Large intestine (tissue), 12 donors: ENCODE measurements at places on chromosomes 1 and 21. TPM values are rescaled to one million over a fixed set of nuclear protein-coding genes. Genes with fewer than 3 reads are reported as not detected.

- H3K4me3 ChIP-seq, result no peak overlapping the region
- H3K4me1 ChIP-seq, result peaks cover 23% of the 10 kb centered on the region
Measured at GRCh38 chr1:31952825-31953220, 14.7 kb upstream of the PTP4A2 start.

GRCh38 chr1:154186177-154186576 is 5.7 kb downstream of the TPM3 start:
- H3K27ac ChIP-seq, result no peak overlapping the region
- no peaks in the 10 kb centered on the region for H3K36me3 ChIP-seq

GRCh38 chr21:43984905-43985689 is 27.0 kb upstream of the TRAPPC10 start:
- no peak overlapping the region for H3K4me3 ChIP-seq
- H3K27me3 ChIP-seq, result peaks cover 12% of the 10 kb centered on the region
- no peak for DNase-seq

DNA sequence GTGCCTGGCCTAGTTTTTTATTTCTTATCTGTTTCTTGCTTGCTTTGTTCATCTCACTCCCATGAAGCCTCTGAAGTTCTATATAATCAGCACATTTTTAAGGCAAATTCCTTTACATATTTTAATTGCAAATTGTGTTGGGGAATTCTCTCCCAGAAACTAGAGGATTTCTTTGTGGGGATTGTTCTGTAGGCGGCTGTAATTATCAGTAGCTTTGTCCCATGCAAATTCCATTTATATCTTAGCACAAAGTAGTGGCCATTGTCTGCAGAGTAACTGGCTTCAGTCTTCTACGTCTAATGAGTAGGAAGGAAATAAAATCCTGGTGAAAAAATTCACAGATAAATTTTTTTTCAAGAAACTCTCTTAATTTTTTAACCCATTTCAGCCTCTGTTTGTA is 35.7 kb downstream of the CLEC20A start:
- H3K27me3 ChIP-seq, result no peaks in the 10 kb centered on the region
- no peak for DNase-seq
- no peaks in the 10 kb centered on the region for H3K4me1 ChIP-seq
- no peak overlapping the region for H3K4me3 ChIP-seq
- peaks cover 29% of the 10 kb centered on the region for H3K36me3 ChIP-seq
- H3K27ac ChIP-seq, result no peak overlapping the region

- H3K27me3 ChIP-seq, result no peaks in the 10 kb centered on the region
- H3K4me3 ChIP-seq, result no peak overlapping the region
- H3K27ac ChIP-seq, result no peak overlapping the region
- no peak for DNase-seq
- no peaks in the 10 kb centered on the region for H3K4me1 ChIP-seq
- H3K36me3 ChIP-seq, result peaks cover 66% of the 10 kb centered on the region
Measured at GRCh38 chr1:247303216-247303615, 28.5 kb downstream of the ZNF496 start.

The GLIS1 gene
- 0.58 TPM for polyA plus RNA-seq

- peak overlapping the region; percentile 76 for H3K27ac ChIP-seq
- H3K27me3 ChIP-seq, result no peaks in the 10 kb centered on the region
- peak; percentile 44 for DNase-seq
- H3K4me3 ChIP-seq, result no peak overlapping the region
- H3K4me1 ChIP-seq, result peaks cover 18% of the 10 kb centered on the region
Measured at GRCh38 chr1:54857141-54857540, 29.9 kb downstream of the DHCR24 start.

DNA sequence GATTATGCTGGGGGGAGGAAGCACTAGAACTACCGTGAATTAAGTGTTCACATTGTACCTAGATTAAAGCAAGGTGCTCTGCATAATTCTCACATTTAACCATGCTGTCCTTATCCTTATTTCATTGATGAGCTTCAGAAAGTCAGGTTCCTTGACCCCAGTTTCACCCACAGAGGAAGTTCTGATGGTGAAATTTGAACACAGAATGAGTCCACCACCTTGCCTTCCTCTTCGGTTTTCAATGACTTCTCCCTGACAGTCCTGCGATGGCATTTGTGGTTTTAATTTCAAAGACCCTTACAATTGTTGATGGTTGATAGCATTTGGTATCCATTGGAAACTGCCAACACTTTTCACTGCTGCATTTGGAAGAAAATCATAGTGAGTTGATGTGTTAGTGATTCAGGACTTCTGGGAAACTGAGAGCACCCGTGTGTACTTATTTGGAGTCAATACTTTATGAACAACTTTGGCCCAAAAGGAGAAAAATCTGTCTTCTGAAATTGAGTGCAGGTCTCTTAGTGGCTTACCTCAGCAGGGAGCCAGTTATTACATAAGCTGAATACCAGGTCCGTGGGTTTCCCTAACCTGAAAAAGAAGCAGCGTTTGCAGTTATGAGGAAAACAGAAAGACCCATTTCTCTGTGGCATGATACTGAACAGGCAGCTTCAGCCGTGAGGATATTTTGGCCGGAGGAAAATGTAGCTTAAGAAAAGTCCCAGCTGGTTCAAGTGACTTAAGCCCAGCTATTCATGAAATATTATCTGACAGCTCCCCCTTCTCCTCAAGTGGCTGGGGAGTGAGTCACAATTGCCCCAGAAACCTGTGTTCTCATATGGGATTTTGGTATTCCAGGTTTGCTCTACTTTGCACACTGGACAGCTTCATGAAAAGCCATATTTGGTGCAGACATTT is 47.5 kb downstream of the ROR1 start:
- no peak overlapping the region for H3K27ac ChIP-seq
- DNase-seq, result no peak
- no peak overlapping the region for H3K4me3 ChIP-seq

- peak; percentile 3 for DNase-seq
- H3K4me1 ChIP-seq, result no peaks in the 10 kb centered on the region
- no peak overlapping the region for H3K27ac ChIP-seq
- H3K4me3 ChIP-seq, result no peak overlapping the region
- H3K36me3 ChIP-seq, result no peaks in the 10 kb centered on the region
Measured at GRCh38 chr1:18234790-18235242, 127.2 kb downstream of the IGSF21 start.

The VHLL gene
- polyA plus RNA-seq, result not detected

The OXCT2 gene
- 2.4 TPM for polyA plus RNA-seq

The PPT1 gene
- polyA plus RNA-seq, result 66.3 TPM

The CCDC18 gene
- polyA plus RNA-seq, result 6.4 TPM

GRCh38 chr21:21973806-21974205 is 975.6 kb downstream of the NCAM2 start:
- no peak for DNase-seq
- H3K27ac ChIP-seq, result no peak overlapping the region
- H3K4me1 ChIP-seq, result no peaks in the 10 kb centered on the region
- H3K27me3 ChIP-seq, result no peaks in the 10 kb centered on the region

GRCh38 chr1:197356723-197357533 is 88.9 kb downstream of the CRB1 start:
- H3K36me3 ChIP-seq, result no peaks in the 10 kb centered on the region
- no peak overlapping the region for H3K4me3 ChIP-seq
- no peaks in the 10 kb centered on the region for H3K27me3 ChIP-seq

- no peaks in the 10 kb centered on the region for H3K27me3 ChIP-seq
- no peaks in the 10 kb centered on the region for H3K4me1 ChIP-seq
- H3K4me3 ChIP-seq, result no peak overlapping the region
- no peak overlapping the region for H3K27ac ChIP-seq
- no peaks in the 10 kb centered on the region for H3K36me3 ChIP-seq
Measured at GRCh38 chr21:29449306-29449950, 150.7 kb downstream of the BACH1 start.

DNA sequence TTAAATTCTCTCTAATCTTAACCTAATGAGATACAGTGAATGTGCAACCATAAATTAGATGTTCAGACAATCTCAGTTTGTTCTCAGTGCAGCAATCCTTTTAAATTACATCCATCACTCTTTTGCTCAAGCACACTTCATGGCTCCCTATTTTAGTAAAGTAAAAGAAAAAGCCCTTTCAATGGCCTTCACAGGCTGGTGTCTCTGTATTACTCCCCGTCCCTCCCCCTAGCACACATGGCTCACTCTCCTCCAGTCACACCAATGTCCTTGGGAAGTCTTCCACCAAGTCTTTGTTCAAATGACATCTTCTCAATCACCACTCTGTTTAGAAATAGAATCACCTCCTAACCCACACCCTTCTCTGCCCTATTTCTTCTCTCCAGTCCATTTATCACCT is 60.3 kb upstream of the RGS7 start:
- no peak for DNase-seq
- no peak overlapping the region for H3K27ac ChIP-seq
- no peak overlapping the region for H3K4me3 ChIP-seq

- peak overlapping the region; percentile 31 for H3K27ac ChIP-seq
- H3K27me3 ChIP-seq, result no peaks in the 10 kb centered on the region
- peaks cover 12% of the 10 kb centered on the region for H3K36me3 ChIP-seq
- H3K4me1 ChIP-seq, result peaks cover 48% of the 10 kb centered on the region
Measured at GRCh38 chr1:151713874-151714273, 2.7 kb downstream of the CELF3 start.

GRCh38 chr1:50976890-50977574 is 7.0 kb downstream of the CDKN2C start:
- H3K27me3 ChIP-seq, result peaks cover 63% of the 10 kb centered on the region
- peaks cover 9% of the 10 kb centered on the region for H3K4me1 ChIP-seq
- H3K36me3 ChIP-seq, result no peaks in the 10 kb centered on the region
- H3K27ac ChIP-seq, result no peak overlapping the region
- peak overlapping the region; percentile 44 for H3K4me3 ChIP-seq

The TFF1 gene
- 4.9 TPM for polyA plus RNA-seq

GRCh38 chr1:161074676-161075368 is 5.1 kb upstream of the ARHGAP30 start:
- no peak overlapping the region for H3K27ac ChIP-seq
- no peaks in the 10 kb centered on the region for H3K36me3 ChIP-seq
- no peak for DNase-seq
- no peak overlapping the region for H3K4me3 ChIP-seq

The C1orf141 gene
- 0.22 TPM for polyA plus RNA-seq

The MSH4 gene
- polyA plus RNA-seq, result 0.24 TPM

GRCh38 chr1:3122311-3122710 is 53.3 kb downstream of the PRDM16 start:
- H3K4me1 ChIP-seq, result no peaks in the 10 kb centered on the region
- no peaks in the 10 kb centered on the region for H3K27me3 ChIP-seq
- H3K36me3 ChIP-seq, result no peaks in the 10 kb centered on the region
- DNase-seq, result no peak

GRCh38 chr1:61131716-61132115 is 49.4 kb downstream of the NFIA start:
- H3K27me3 ChIP-seq, result no peaks in the 10 kb centered on the region
- no peaks in the 10 kb centered on the region for H3K4me1 ChIP-seq
- no peaks in the 10 kb centered on the region for H3K36me3 ChIP-seq
- H3K27ac ChIP-seq, result no peak overlapping the region
- H3K4me3 ChIP-seq, result no peak overlapping the region
- no peak for DNase-seq

DNA sequence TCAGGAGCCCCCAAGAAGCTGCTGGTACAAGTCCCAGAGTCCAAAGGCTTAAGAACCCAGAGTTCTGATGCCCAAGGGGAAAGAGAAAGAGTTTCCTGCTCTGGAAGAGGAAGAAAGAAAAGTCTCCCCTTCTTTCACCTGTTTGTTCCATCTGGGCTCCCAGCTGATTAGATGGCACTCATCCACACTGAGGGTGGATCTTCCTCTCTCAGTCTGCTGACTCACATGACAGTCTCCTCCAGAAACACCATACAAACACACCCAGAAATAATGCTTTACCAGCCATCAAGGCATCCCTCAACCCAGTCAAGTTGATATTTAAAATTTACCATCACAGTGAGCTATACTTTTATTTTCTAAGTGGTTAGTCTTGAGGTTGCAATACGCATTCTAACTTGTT is 257.9 kb downstream of the PAPPA2 start:
- no peak overlapping the region for H3K4me3 ChIP-seq
- H3K27me3 ChIP-seq, result no peaks in the 10 kb centered on the region
- H3K36me3 ChIP-seq, result no peaks in the 10 kb centered on the region
- no peaks in the 10 kb centered on the region for H3K4me1 ChIP-seq

DNA sequence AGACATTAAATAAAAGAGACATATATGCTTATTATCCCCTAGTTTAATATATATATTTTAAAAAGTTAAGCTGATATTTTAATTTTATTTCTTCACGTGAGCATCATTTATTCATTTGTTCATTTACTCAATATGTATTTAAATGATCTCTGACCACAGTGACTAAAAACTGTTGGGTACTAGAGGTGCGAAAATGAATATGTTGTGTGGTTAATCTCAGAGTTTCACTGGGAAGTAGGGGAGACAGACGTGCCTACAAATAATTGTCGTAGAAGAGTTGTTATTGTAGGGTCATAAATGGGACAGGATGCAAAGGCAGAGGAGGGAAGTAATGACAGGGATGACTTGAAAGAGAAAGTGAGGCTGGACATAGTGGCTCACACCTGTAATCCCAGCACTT is 213.0 kb upstream of the CACYBP start:
- H3K4me1 ChIP-seq, result no peaks in the 10 kb centered on the region
- no peak overlapping the region for H3K27ac ChIP-seq
- H3K36me3 ChIP-seq, result no peaks in the 10 kb centered on the region
- H3K27me3 ChIP-seq, result no peaks in the 10 kb centered on the region
- no peak for DNase-seq

The NMNAT2 gene
- polyA plus RNA-seq, result 3.3 TPM

The SH3BGR gene
- 4.1 TPM for polyA plus RNA-seq

DNA sequence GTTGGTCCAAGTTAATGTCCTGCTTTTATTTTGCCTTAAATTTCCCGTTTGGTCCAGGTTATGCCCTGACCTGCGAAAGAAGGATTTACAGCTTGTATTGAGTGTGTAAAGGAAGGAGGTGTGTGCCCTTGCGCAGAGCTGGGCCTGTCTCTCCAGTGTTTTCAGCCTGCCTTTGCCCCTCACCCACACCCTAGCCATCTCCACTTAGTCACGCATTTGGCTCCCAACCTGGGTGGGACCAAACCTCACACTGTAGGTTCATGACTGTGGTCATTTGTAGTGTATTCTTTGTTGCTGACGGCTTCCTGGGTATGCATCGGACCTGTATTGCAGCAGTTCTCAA is 572 bp upstream of the SRSF10 start:
- peak overlapping the region; percentile 87 for H3K27ac ChIP-seq
- peaks cover 17% of the 10 kb centered on the region for H3K4me1 ChIP-seq
- peak; percentile 7 for DNase-seq
- H3K27me3 ChIP-seq, result no peaks in the 10 kb centered on the region
- H3K36me3 ChIP-seq, result peaks cover 10% of the 10 kb centered on the region
- H3K4me3 ChIP-seq, result peak overlapping the region; percentile 95

GRCh38 chr1:174284052-174284451 is 124.7 kb downstream of the RABGAP1L start:
- no peaks in the 10 kb centered on the region for H3K27me3 ChIP-seq
- H3K36me3 ChIP-seq, result peaks cover 6% of the 10 kb centered on the region
- no peak overlapping the region for H3K27ac ChIP-seq

The SLC2A5 gene
- 87.3 TPM for polyA plus RNA-seq

GRCh38 chr1:36656838-36657237 is 174.1 kb upstream of the CSF3R start:
- DNase-seq, result no peak
- no peaks in the 10 kb centered on the region for H3K4me1 ChIP-seq
- H3K4me3 ChIP-seq, result no peak overlapping the region
- peaks cover 3% of the 10 kb centered on the region for H3K27me3 ChIP-seq
- no peaks in the 10 kb centered on the region for H3K36me3 ChIP-seq

- DNase-seq, result peak; percentile 69
- H3K4me1 ChIP-seq, result peaks cover 5% of the 10 kb centered on the region
- H3K27me3 ChIP-seq, result no peaks in the 10 kb centered on the region
- H3K36me3 ChIP-seq, result no peaks in the 10 kb centered on the region
Measured at GRCh38 chr1:160437432-160438316, 37.3 kb downstream of the VANGL2 start.
